ENCODE measurements at places on chromosomes 16 and 17.
A peak's percentile ranks its signal among the peaks of the same experiment; 100 is the strongest.

GRCh38 chr17:33049781-33050414 is 58.3 kb downstream of the SPACA3 start:
- no peak for DNase-seq

DNA sequence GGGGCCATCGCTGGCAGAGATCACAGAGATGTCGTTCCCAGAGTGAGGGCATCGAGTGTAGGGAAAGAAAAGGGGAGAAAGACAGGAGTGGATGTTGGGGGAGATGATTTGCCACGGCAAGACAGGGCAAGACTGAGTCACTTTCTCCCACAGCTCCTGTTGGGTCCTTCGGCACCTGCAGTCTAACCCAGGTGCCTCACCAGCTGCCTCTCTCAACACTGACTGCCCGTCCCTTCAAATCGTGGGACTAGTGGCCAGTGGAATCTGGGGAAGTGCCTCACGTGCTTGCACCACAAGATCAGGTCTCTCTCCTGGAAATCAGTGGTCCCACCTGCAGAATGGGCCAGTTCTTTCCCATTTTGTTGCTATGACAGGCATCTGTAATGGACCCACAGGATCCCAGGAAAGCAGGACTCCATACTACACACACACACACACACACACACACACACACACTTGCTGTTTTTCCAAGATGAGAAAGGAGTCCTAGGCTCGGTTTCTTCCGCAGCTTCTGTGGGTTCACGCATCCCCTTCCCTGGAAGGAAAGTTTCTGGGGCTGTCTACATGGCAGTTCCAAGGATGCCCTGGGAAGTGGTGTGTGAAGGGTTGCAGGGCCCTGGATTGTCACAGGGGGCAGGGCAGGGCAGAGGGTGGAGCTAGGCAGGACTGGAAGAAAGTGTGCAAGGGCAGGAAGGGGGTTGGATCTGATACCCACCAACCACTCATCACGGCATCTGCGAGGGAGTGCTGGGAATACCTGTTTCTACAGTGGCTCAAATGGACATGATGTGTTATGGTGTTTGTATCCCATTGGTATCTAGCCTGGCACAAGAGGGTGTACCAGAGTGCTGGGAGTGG is 10.2 kb upstream of the CBX8 start:
- no peak for DNase-seq

GRCh38 chr17:37742116-37742761 is 2.6 kb downstream of the HNF1B start:
- DNase-seq = no peak

DNA sequence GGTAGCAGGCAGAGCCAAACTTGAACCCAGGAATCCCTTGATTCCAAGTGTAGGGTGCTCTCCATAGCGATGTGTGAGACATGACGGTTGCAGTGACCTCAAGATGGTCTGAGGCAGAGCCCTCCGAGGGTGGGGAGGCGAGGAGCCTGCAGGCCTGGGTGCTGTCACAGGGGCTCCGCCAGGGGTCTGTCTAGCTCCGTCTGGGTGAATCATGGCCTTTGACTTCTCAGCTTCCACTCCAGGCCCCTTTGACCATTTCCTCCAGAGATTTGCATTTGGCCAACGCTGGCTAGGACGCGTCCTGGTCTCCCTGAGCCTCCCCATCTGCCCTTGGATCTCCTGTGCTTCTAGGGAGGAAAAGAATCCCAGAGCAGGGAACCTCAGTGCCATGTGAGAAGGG is 104.6 kb downstream of the RAP1GAP2 start:
- DNase-seq = no peak

DNA sequence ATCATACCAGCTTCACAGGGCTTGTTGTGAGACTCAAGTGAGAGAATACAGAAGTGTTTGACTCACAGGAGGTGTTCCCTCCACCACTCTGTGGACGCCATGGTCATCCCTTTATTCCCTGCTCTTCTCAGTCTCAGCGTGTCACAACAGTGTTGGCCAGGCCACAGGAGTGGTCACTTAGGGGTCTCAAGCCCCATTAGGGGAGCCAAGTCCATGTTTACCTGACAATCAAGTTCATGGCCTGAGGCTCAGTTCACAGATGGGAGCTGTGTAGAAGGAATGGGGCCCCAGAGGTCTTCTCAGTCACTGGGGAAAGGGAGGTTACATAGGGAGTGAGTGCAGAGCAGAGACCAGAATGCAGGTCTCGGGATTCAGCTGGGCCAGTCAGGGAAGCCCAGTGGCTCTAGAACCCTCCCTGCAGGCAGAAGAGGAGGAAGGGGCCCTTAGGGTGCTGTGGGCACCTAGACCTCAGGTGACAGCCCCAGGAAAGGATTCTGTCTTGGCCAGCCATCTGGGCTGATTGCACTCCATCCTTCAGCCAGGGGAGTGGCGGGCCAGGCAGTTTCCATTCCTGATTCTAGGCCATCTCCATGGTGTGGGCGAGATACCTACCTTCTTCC is 9.5 kb upstream of the CENPT start:
- no peak for DNase-seq

- no peak for DNase-seq
These were observed 490.5 kb upstream of the CA10 start for GRCh38 chr17:52648995-52649394.

- DNase-seq = no peak
These were observed 119.1 kb upstream of the SMURF2 start for GRCh38 chr17:64781014-64781756.

GRCh38 chr16:48687421-48688038 is 77.5 kb upstream of the N4BP1 start:
- DNase-seq = peak; percentile 15

GRCh38 chr17:50412188-50412732 is 13.8 kb upstream of the ACSF2 start:
- no peak for DNase-seq

DNA sequence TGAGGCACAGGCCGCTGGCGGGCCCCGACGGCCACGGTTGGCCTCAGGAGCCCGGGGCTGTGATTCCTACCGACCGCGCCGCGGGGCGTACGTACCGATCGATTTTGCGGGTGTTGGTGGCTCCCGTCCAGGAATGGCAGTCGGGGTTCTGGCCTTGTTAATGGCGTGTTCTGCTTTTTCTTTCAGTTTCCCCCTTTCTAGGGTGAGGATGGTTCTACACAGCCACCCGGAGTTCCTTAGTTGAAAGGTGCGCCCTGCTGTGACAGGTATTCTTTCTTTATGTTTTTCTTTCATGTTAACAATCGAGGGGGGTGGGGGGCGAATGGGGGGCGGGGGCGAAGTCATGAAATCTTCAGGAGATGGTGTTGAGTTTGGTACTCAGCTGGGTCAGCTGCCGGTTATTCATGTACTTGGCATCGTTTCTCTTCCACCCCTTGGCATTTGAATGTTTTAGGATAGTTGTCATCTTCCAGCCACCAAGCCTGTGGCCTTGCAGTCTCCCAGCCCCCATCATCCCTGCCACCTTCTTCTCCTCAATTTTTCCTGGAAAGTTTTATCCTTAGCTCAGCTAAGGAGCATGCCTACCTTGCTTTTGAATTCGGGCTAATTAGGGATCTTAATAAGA is 802 bp downstream of the CYLD start:
- DNase-seq = peak; percentile 56

- no peak for DNase-seq
These were observed 377 bp downstream of the USP32 start for GRCh38 chr17:60391471-60392041.

DNA sequence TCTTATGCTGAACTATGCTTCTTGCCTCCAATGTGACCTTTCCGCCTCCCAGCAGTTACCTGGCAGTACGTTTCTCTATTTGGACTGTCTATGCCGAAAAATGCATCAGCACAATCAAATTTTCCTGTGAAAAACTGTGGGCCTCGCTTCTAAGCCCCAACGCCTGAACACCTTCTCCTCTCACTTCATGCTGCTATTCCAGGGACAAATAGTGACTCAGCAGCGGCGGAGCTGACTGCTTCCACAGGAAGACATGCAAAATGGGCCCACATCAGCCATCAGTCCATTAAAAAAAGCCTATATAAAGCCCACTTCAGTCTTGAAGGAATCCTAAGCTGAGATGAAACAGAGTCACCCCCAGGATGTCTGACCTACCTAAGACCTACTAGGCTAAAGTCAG is 10.5 kb upstream of the PIP4K2B start:
- no peak for DNase-seq

- no peak for DNase-seq
These were observed 179.1 kb downstream of the TOX3 start for GRCh38 chr16:52367821-52368220.

- DNase-seq = no peak
These were observed 24.1 kb upstream of the CDYL2 start for GRCh38 chr16:80828495-80828894.

DNA sequence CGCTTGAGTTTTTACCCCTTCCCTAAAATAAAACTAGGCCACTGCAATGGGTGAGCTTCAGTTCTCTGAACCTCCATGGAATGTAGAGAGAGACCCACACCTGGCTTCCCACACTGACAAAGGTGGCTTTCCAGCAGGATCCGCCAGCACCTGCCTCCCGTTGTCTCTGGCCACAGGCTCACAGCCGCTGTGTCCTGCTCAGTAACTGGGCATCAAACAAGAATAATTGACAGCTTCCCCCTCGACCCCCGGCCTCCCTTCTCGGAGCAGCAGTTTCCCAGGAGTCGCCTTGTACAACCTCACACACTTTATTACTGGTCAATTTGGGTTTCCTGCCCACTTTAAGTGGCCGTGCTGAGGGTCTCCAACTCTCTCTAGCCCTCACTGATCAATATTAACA is 586.1 kb upstream of the PSMD7 start:
- no peak for DNase-seq

- DNase-seq = no peak
These were observed 23.0 kb downstream of the GSPT1 start for GRCh38 chr16:11892761-11893160.

- peak; percentile 12 for DNase-seq
These were observed 381.6 kb upstream of the ASIC2 start for GRCh38 chr17:33674685-33675084.

DNA sequence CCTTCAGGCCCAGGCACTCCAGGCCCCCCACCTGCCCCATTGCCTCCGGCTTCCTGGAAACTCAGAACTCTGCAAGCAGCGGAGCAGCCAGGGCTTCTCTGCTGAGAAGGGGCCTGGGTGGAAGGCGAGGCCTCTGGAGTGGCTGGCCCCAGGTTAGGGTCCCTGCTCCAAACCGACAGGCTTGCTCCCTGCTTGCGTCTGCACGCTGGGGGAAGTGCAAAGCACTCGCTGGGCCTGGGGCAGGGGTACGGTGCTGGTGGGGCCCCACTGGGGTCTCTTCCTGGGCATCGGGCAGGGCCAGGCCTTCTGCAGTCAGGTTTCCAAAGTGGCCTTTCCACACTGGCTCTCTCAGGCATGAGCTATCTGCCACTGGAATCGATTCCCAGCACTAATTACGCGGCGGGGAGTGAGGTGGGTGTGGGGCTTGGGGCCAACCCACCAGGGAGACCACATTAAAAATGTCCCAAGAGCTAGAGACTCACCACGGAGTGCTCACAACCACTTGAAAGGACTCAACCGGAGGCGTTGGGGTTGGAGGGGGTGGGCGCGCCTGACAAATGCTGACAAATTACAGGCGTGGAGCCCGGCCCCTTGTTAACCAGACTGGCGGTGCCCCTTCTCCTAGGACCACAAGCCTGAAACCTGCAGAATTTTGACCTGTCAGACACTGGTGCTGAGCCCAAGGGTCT is 17.9 kb downstream of the FAM83G start:
- DNase-seq = no peak

DNA sequence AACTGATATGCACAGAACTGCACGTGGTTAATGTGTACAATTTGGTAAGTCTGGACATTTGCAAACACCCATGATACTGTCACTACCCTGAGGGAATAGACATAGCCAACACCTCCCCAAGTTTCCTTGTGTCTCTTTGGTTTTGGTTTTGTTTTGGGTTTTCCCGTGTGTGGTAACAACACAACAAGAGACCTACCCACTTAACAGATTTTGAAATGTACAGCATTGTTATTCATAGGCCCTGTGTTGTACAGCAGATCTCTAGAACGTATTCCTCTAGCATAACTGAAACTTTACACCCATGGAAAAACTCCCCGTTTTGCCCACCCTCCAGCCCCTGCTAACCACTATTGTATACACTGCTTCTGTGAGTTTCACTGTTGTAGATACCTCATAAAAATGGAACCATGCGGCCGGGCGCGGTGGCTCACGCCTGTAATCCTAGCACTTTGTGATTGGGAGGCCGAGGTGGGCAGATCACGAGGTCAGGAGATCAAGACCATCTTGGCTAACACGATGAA is 76.3 kb upstream of the TBC1D3K start:
- DNase-seq = no peak

DNA sequence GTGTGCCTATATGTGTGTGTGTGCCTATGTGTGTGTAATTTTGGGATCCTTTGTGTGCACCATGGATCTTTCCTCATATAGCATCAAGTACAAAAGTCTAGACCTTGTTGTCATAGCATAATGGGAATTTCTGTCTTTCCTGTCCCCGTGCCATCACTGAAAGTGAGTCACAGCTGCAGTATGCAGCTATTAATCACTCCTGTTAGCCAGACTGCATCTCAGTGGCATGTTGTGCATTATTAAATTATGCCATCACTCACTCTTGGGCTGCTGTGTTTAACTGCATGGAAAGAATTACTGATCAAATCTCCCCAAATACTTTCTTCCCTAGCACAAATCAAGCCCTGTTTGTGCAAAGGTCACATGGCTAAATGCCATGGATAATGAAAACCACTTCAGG is 92.4 kb downstream of the CBLN1 start:
- DNase-seq = no peak

DNA sequence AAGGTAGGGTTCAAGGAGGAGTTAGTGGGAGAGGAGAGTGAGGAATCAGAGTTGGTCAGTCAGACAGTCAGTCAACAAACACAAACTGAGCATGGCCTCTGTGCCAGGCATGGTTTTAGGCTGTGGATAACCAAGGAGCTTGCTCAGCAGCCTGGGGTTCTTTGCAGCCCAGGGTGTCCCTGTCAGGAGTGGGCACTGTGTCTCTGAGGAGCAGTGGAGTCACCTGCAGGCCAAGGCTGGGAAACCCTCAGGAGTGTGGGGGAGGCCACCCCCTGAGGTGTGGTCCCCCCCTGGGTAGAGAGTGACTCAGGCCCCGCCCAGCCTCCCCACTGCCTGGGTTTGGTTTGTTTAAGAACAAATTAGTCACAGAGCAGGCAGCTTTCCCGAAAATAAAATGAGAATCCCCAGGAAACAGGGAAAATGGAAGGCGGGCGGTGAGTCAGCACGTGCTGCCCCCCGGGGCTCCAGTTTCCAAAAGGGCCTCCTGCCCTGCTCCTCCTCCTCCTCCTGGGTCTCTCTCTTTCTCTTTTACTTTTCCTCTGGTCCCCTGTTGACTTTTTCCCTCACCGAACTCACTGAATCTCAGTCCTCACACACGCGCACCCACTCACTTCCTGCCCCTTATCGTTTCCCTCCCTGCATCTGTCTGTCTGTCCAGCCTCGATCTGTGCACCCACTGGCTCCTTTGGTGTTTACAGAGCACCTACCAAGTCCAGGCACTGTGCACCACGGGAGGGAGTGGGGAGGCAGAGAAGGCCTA is 44.3 kb downstream of the SOCS3 start:
- DNase-seq = no peak

DNA sequence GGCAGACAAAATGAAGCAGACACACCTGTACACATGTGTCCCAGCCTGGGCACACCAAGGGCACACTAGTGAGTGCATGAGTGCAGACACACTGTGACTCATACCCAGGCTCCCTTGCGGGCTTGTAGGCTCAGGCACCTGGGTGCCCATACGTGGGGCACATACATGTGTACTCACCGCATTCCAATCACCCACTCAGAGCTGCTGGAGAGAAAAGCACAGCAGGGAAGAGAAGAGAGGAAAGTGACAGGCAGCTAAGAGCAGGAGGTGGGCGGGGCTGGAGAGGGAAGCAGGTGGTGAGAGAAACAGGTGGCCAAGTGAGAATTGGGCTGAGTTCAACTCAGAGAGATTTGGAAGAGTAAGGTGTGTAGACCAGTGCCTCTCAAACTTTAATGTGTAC is 54.0 kb downstream of the TMEM132E start:
- no peak for DNase-seq
